ENCODE measurements at places on chromosomes 3 and 15.

GRCh38 chr15:75389791-75390382 lies 21.5 kb upstream of the MAN2C1 start:
- no peak for DNase-seq

GRCh38 chr15:23516866-23517265 lies 48.6 kb upstream of the MKRN3 start:
- no peak for DNase-seq

DNA sequence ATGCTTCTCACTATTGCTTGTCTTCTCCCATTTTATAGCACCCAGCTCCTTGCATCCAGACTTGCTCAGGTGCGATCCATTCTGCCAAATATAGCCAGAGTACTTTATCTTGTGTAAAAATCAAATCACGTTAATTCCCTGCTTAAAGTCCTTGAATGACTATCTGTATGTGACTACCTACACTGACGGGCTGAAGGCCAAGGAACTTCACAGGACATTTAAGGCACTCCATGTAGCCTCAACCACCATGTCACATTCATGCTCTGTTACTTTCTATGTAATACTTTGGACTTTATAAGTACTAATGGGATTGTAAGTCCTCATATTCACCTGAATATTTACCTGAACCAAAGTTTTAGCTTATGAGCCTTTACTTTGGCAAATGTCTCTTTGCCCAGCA lies 489.9 kb downstream of the MECOM start:
- DNase-seq = no peak

DNA sequence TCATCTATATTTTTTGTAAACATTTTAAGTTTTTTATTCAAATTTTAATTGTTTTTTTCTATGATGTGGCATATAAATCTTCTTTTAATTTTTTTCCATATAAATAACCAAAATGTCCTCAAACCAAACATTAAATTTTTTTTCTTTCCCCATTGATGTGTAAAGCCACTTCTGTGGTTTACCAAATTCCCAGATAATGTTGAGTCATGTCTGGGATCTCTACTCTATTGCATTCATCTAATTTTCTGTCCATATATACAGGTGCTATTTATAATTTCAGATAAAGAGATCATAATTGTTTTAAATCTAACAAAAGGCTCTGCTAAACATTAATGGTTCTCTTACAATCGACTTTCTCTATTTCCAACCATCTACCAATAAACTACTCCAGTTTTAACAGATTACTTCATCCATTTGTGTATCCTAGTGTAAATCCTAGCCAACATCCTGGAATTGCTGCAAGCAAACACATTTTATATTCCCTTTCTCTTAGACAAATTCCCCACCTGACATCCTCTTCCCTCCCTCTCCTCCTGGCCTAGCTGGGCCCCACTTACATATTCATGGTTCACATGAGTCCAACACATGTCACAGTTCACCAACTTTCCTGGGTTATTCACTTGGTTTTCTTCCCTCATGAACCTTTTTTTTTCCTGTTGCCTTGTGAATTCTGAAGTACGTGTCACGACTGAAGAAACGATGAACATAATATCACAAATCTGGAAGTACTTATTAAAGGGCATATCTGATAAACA lies 368.0 kb upstream of the AGTR1 start:
- no peak for DNase-seq

GRCh38 chr3:196706327-196706726 lies 5.7 kb downstream of the CEP19 start:
- no peak for DNase-seq

DNA sequence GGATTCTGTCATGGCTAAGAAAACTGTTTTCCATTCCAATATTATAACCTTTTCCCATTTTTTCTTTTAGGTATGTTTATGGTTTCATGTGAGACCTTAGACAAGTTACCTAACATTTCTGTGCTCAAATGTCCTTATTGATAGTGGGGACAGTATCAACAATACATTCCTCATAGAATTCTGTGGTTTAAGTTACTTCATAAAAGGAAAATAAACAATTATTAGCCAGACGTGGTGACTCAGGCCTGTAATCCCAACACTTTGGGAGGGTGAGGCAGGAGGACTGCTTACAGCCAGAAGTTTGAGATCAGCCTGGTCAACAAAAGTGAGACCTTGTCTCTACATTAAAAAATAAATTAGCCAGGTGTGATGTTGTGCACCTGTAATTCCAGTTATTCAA lies 436.8 kb upstream of the CNTN4 start:
- DNase-seq = no peak

DNA sequence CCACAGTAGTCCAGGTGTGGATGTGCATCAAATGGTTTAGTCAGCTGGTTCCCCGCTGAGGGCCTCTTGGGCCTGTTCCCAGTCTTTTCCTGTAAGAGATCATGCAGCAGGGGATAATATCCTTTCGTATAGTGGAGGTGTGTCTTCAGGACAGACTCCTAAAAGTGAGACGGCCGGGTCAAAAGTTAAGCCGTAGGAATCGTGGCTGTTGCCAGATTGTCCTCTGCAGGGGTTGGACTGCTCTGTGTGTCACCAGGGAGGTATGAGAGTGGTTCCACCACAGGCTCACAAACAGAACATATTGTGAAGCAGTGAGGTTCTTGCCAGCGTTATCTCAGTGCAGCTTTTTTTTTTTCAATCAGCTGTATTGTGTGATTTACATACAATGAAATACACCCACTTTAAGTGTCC lies 95.0 kb downstream of the VGLL4 start:
- no peak for DNase-seq

DNA sequence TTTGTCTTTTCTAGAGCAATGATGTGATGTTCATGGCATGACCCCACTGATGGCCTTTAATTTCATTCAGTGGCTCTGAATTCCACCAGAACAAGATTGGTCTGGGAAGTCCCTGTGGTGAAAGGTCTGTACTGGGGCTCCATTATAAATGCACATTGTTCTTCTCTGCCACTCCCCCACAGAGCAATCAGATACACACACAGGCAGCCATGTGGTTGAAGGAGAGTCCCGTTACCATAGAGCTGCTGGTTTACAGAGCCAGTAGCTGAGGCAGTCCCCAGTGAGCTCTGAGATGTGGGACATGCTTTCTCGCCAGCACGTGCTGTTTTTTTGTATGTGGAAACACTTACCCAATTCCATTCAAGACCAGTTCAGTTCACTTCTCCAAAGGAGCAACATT lies 172.7 kb upstream of the TRIM42 start:
- no peak for DNase-seq

DNA sequence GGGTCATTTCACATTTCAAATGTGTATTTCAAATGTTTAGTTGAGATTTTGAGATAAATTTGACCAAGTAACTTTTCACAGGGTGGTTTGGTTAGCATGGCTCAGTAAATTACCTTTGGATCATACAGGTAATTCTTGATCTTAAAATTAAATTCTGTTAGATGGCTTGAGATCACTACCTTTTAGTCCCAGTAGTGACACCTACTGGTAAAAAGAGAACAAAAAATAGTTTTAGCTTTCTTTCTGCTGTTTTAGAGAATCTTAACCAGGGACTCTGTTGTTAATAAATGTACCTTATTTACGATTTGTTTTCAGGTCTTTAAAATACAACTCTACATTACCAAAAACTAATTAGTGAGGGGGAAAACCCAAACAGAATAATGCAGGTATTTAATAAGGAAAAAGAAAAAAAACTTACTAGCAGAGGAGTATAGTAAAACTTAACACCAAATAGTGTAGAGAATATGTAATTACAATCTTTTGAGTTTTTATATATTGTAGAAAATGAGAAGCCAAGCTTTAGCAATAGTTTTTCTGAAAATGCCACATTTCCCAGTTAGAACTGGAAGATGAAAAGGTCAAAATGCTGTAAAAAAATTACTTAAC lies 620.3 kb upstream of the AGTR1 start:
- DNase-seq = no peak

GRCh38 chr15:56729561-56729960 lies 3.7 kb downstream of the ZNF280D start:
- DNase-seq = no peak

DNA sequence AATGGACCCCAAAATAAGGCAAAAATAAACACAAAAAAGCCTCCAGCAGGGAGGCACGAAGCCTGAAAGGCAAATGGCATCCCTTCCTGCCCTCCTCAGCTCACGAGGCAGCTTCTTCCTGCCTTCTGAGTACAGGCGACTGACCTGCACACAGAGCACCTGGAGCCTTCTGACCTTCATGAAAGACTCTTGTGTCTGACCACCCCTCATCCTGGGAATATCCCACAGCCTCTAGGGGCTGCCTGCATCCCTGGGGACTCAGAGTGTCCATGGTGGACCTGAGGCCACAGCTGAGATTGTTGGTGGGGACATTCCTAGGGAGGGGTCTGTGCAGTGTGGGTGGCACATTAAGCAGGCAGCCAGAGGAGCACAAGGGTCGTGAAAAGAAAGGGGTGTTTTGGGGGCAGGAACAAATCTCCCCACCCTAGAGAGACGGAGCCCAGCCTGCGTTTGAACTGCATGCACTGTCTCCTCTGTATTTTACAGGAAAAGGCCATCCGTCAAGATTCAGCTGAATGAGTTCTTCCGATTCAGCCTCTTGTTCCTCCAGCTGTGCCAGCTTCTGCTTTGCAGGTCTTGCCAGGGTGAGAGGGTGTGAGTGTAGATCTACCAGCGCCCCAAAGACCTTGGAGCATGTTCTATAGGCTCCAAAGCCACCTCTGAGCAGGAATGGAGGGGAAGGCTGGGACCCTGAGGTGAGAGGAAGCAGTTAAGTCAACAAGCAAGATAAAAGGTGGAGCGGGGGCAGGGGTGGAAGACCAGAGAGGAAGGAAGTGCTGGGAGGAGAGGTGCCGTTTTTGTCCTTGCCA lies 80.4 kb upstream of the MEF2A start:
- no peak for DNase-seq

GRCh38 chr3:21256932-21257331 lies 494.1 kb downstream of the ZNF385D start:
- no peak for DNase-seq

DNA sequence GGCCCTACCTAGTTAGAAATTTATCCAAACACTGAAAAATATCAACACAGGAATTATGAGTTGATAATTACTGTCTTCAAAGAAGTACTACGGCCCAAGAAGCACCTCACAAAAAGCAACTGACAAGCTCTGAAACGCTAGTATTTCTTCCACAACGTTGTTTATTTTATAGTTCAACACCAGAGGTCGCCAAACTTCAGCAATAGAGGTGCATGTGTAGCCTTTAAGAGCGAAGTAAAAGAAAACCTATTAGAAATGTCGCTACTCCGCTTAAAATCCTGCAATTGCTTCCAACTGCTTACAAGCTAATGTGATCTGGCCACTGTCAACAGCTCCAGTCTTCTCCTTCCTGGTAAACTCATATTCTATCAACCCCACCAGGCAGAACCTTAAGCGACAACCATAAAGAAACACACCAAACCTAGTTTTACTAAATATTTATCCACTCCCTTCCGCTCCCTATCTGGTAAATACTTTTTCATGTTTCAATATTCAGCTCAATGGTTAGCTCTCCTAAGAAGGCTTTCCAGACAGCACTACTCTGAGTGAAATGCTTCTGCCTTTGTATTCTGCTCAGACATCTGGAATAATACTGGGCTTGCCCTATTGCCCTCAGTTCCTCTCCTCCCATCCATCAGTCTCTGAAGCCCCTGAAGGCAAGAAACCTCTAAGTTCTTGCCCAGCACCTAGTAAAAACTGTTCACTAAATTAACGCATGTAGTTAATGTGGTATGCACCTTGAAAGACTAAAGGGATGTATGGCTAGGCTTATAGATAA lies 110.2 kb downstream of the NR1I2 start:
- DNase-seq = no peak

DNA sequence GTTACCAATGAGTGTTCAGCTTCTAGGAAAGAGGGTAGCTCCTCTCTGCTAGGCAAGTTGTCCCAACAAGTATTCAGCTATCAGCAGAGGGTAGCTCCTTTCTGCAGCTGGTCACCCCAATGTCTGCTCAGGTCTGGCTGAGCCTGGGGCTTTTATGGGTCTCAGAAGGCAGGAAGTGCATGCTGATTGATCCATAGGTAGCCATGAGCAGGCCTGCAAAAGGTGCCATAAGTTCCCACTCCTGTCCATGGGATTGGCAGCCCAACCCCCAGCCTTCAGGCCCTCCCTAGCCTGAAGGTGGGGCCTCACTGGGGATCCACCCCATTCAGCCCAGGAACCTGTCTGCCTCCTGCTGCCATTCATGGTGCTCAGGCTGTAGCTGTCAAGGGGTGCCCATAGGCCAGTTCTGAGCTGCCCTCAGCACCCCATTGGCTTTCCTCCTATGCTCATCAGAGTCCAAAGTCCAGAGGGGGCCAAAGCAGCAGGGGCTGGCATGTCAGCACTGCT lies 34.6 kb upstream of the DNAJC13 start:
- DNase-seq = no peak

DNA sequence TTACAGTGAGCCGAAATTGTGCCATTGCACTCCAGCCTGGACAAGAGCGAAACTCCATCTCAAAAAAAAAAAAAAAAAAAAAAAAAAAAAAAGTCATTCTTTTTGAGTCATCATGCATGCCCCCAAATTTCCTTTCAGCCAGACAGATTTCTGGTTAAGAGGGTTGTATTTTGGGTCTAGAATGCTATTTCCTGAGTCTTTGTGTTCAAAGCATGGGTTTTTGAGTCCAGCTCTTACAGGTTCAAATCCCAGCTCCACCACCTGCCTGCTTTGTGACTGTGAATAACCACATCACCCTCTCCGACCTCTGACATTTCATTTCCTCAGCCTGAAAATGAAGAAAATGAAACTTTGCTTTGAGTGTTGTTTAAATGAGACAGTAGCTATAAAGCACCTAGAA lies 9.3 kb upstream of the C15orf61 start:
- no peak for DNase-seq

GRCh38 chr3:105752791-105753415 lies 115.9 kb downstream of the CBLB start:
- DNase-seq = no peak

DNA sequence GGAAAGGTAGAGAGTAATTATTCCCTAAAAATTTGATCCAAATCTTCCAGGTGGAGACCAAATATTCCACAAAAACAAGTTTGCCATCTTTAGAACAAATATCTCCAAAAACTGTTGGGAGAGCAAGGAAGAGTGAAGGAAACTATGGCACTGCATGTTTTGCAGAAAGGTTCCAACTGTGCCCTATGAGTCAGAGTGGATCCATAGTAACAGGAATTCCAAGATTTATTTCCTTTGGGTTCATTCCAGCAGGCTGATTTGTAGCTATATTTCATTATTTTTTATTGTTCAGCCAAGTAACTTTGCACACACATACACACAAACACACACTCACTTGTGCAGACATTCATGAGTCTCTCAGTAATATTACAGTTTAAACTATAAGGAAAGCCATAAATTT lies 459.7 kb upstream of the EPHA6 start:
- no peak for DNase-seq
